Vagina (tissue), 2 donors: ENCODE measurements at places on chromosomes 13 and 19.

GRCh38 chr13:26112843-26113242, 61.0 kb upstream of the SHISA2 start:
- DNase-seq = no peak

DNA sequence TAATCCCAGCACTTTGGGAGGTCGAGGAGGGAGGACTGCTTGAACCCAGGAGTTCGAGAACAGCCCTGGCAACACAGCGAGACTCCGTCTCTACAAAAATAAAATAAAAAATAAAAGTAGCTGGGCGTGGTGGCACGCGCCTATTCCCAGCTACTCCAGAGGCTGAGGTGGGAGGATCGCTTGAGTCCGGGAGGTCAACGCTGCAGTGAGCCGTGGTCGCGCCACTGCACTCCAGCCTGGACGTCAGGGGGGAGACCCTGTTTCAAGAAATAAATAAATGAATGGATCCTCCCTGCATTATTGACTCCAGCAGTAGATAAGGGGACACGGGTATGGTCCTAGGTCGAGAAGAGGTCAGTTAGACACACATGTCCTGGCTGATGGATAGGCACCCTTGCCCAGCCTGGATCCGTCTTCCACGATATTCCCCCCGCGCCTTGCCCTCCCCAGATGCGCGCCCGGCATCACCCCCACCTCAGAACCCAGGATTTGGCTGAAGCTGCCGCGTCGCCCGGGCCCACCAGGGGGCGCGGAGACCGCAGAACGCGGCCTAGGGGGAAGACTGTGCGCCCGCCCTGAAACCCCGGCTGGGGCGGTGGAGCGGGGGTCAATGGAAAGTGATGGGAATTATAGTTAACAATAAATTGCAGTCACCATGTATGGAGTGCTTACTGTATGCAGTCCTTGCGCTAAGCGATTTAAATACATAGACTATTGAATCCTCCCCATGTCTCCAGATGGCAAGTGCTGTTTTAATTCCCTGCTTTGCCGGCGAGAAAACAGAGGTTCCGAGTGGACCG, 2.1 kb upstream of the HOOK2 start:
- no peak for DNase-seq

- DNase-seq = no peak
These were observed 38.6 kb upstream of the FBXL3 start for GRCh38 chr13:77065461-77066147.

DNA sequence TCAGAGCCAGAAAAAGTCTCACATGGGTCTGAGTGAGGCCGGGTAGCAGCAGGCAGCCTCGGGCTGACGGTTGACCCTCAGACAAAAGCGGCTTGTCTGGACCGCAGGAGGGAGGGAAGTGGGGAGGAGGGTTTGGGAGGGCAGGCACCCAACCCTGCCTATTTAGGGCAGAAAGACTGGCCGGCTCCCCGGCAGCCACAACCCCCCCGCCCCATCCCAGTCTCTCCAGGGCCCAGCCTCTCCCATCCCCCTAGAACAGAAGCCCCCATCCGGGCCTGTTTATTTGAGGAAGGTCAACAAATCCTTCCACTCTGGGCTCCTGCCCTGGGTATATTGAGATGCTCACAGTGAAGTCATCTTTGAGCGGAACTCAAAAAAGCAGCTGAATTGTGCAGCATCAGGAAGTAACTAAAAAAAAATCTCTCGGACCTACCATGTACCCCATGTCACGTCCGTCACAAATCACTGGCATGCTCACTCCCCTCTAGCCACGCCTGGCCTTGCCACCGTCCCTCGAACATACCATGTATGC, 6.3 kb downstream of the DACT3 start:
- DNase-seq = no peak

DNA sequence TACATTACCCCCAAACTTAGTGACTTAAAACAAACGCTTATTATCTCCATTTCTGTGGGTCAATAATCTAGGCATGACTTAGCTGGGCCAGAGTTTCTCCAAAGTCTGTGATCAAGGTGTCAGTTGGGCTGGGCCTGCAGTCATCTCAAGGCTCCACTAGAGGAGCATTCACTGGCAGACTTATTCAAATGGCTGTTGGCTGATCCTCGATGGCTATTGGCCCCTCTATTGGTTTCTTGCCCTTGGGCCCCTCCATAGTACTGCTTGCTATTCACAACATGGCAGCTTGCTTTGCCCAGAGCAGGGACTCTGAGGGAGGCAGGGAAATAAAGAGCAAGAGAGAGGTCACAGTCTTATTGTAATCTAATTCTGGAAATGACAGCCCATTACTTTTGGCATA, 57.6 kb downstream of the RCBTB2 start:
- DNase-seq = no peak

DNA sequence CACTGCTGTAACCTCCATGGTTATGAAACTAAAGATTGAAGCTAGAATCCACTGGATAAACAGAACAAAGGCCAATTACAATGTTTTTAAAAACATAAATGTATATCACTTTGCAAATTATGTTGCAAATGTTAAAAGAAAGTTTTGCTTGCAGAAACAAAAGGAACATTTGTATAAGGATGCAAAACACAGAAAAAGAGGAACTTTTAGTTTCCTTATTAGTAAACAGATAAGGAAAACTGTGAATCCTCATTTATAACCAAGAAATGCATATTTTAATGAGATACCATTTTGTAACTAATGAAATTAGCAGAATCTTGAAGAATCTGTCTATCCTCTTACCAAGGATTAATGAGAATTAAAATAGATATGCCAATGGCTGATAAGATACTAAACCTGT, 32.3 kb downstream of the LPAR6 start:
- no peak for DNase-seq

- no peak for DNase-seq
These were observed 9.9 kb upstream of the FPR3 start for GRCh38 chr19:51784922-51785690.

GRCh38 chr19:16075430-16076153, 703 bp upstream of the TPM4 start:
- no peak for DNase-seq

DNA sequence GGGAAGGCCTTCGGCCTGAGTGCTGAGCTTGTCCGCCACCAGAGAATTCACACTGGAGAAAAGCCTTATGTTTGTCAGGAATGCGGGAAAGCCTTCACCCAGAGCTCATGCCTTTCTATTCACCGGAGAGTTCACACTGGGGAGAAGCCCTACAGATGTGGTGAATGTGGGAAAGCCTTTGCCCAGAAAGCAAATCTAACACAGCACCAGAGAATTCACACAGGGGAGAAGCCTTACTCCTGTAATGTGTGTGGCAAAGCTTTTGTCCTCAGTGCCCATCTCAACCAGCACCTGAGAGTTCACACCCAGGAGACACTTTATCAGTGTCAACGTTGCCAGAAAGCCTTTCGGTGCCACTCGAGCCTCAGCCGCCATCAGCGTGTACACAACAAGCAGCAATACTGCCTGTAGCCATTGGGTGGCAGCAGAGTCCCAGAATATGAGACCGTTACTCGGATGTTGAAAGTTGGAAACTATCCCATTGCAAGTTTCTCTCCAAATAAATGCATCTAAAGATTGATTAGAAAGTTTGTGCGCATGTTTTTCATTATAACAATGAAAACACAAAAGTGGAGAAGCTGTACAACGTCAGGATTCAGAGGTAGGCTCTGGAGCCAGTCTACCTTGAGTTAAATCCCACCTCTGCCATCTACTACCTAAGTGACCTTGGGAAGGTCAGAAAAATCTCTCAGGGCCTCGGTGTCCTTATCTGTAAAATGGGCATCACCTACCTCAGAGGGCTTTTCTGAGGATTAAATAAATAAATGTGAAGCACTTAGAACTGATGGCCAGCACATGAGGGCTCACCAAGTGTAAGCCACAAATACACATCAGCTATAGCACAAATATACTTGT, 21.1 kb downstream of the ZNF473 start:
- DNase-seq = no peak

DNA sequence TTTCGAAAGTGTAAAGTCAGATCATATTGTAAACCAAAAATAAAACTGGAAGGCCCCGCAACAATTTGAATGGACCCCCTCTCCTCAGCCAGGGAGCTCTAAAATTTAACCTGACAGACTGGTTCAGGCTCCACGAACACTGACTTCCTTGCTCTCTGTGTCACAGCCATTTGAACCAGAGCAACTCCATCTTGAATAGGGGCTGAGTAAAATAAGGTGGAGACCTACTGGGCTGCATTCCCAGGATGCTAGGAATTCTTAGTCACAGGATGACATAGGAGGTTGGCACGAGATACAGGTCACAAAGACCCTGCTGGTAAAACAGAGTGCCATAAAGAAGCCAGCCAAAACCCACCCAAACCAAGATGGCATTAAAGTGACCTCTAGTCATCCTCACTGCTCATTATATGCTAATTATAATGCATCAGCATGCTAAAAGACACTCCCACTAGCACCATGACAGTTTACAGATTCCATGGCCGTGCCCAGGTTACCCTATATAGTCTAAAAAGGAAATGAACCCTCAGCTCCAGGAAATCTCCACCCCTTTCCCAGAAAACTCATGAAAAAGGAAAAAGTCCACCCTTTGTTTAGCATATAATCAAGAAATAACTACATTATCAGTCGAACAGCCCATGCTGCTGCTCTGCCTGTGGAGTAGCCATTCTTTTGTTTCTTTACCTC, 43.1 kb downstream of the RFXAP start:
- no peak for DNase-seq

DNA sequence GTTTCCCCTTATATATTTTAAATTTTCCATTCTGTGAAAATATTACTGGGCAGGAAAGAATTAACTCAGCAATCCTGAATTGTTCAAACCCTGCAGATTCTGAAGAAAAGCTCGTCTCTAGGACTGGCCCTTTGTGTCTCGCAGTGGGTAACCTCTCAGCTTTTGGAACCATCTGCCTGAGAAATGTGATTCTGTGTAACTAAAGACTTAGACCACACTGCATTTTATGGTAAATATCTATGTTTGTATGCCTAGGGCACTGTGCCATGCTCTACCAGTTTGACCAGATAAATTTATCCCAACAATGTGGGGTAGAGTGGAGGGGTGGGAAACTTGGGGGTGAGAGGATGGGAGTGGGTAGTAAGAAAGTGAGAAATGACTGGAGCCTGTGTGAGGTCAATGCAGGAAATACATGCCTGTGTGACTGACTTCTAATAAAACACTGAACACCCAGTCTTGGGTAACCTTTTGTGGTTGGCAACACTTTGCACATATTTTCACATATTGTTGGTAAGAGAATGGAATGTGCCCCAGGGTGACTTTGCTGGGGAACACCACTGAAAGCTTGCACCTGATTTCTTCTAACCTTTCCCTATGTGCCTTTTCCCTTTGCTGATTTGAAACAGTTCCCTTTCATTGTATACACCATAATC, 1181.9 kb downstream of the OLFM4 start:
- DNase-seq = no peak

DNA sequence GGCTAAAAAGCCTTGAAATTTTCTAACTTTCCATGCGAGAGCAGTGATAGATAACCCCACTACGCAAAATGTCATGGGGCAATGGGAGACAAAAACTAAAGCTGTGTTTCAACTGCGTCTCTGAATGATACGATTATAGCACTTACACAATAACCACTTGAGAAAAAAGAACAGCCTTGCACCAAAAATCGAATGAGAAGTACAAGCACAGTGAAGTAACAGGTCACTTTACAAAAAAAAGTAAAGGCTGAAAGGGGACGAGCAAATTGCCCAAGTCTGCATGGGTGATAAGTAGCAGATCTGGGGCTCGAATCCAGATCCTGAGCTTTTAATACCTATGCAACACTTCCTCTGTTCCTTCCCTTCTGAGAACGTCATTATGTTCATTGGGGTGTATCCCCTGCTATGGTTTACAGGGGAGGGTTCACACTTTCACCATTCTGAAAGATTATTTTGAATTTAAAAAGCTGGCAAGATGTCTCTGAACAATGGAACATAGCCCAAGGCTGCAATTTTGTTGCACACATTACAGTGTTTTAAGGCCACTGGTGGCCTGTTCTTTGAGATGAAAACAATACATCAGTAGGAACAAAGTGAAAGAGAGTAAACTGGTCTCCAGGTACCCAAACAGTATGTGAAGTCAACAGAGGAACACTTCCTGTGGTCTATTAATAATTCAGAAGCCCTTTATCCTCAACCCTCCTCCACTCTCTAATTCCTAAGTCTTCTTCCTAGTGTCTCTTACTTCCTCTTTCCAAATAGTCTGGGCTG, 3.2 kb downstream of the CPB2 start:
- no peak for DNase-seq

DNA sequence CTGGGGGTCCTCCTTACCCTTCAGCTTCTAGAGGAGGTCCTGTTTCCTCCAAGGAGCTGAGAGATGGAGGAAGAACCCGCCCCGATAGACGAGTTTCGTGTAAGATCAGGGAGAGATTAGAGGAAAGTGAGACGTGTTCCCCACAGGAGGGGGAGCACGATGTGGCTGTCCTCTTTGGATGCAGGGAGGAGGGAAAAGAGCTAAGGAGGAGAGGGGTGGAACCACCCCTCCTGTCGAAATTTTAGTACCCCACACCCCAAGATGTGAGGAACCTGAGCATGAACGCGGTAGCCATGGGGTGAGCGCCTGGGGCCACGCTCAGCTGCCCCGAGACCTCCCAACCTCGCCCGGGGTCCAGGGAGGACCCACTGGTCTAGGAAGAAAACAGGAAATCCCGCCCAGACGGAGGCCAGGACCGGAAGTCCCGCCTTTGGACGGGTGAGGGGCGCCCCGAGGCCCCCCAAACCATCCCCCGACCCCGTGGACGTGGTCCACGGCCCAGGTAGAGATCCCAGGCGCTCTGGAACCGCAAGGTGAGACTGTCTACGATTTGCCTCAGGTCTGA, 1.2 kb downstream of the AKT1S1 start:
- peak; percentile 94 for DNase-seq

GRCh38 chr13:45702088-45702487, at the start of gene CBY2:
Gene CBY2 (plus strand): TSS chr13:45702320. CDS start chr13:45702391, 71 bp downstream.
- no peak for DNase-seq

DNA sequence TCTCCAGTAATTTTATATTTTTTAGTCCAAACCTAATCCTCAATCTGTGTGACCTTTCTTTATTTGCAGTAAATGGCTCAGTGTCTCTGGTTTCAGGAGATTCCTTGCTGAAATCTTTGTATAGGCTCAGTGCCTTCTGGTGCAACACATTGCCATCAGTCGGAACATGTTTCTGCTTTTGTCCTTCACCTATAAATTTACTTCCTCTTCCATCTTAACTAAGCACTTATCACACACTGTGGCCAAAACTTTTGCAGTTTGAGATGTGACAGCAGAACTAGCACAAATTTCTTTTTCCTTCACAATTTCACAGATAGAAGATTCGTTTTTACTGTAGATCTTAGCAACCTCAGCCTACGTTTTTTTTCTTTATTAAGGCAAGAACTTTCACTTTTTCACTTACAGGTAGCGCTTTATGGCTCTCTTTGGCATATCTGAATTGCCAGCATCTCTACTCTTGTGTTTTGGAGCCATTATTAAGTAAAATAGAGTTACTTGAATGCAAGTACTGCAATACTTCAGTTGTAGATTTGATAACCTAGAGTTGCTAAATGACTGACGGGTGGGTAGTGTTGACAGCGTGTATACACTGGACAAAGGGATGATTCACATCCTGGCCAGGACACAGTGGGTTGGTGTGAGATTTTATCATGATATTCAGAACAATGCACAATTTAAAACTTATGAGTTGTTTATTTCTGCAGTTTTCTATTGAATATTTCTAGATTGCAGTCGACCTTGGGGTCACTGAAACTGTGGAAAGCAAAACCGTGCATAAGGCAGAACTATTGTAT, 44.3 kb downstream of the NDFIP2 start:
- DNase-seq = no peak
